ENCODE measurements at places on chromosomes 1 and 21.
A peak's percentile ranks its signal among the peaks of the same experiment; 100 is the strongest.

DNA sequence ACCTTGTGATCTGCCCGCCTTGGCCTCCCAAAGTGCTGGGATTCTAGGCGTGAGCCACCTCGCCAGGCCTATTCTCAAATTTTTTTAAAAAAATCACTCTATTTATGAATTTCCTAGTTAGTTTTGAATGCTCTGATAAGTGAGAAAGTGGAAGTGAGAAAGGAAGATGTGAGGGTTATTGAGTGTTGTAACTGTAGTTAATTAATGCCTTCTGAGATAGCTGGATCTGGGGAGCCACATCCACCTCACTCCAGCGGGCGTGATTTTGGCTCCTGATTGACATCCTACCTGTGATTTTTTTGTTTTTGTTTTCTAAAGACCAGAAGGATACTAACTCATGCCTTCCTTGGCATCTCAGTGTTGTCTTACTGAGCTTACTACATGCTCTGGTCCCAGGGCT lies 65.6 kb downstream of the ST3GAL3 start:
- no peak for DNase-seq

DNA sequence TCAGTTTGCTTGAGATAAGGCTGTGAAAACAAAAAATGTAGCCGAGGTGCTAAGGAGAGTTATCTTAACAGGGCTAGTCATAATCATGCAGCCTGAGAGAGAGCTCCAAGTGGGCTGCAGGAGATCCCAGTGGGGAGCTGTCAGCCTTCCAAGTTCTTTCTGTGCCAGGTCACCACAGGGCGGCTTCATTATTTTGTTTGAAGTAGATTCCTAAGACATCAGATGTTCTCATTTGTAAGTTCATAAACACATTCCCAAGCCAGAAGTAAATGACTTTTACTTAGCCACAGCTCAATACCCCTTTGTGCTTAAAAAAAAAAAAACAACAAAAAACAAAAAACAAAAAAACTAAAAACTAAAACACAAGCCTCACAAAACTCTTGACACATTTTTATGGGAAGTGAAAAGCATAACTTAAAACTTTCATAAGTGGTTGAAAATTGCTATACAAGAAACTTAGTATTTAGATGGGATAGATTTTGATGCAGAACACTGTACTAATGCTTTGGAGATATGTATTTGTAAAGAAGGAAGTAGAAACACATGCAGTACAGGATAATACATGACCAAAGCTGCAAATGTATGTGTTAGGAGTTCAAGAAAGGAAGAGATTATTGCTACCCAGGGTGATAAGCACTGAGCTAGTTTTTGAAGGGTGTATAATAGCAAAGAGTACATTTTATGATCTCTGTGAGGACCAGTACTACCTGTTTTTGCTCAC lies 8.6 kb downstream of the CDC14A start:
- DNase-seq: peak; percentile 67

- DNase-seq: no peak
Observed at GRCh38 chr1:173648880-173649605, 13.9 kb downstream of the TEX50 start.

GRCh38 chr1:169779150-169779549 lies 15.6 kb downstream of the METTL18 start:
- peak; percentile 52 for DNase-seq

DNA sequence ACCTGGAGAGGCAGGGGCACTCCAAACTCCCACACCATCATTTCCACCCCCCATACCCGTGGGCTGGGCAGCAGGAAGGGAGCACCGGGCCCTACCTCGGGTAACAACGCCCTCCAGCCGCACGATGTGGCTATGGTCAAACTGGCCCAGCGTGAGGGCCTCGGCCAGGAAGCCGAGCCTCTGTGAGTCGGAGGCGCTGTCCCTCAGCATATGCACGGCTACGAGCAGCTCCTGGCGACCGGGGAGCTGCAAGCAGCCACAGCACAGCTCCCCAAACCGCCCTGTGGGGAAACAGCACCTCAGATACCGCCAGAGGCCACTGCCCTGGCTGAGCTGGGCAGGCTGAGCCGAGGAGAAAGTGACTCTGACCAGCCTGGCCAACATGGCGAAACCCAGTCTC lies 29.2 kb downstream of the CDCA8 start:
- no peak for DNase-seq

DNA sequence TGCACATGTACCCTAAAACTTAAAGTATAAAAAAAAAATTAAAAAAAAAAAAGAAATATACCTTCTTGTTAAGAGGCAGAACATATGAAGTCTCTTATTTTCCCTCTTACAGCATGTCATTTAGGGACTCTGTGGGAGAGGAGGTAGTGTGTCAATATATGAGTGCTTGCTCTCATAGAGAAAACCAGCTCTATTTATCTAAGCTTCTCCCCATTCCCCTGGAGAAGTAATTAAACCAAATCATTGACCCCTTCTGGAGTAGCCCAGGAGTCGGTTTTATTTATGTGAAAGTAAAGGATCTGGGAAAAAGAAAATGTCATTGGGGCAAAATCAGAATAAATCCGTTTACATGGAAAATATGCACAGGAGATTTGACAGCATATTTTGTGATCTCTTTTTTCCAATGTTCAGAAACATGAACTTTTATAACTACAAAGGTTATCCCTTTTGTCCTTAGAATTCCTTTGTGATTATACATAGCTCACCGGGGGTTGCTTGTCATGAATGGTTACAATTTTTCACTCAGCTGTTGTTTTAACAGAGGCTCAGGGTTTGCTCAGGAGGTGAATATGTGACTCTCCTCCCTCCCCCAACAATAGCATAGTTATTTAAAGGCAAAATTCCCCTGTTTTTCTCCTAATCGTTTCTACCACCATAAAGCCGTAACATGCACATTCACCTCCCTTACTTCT lies 114.5 kb upstream of the C1orf21 start:
- DNase-seq: peak; percentile 64

- DNase-seq: no peak
Observed at GRCh38 chr21:43643193-43643592, 16.1 kb downstream of the HSF2BP start.

DNA sequence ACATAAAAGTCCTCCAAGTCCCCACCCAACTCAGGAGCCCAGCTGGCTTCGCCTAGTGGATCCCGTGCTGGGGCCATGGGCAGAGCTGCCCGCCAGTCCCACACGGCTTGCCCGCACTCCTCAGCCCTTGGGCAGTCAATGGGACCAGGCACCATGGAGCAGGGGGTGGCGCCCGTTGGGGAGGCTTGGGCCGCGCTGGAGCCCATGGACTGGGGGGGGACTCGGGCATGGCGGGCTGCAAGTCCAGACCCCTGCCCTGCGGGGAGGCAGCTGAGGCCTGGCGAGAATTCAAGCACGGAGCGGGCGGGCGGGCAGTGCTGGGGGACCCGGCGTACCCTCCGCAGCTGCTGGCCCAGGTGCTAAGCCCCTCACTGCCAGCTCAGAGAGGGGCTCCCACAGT lies 249.8 kb upstream of the PLD5 start:
- no peak for DNase-seq

DNA sequence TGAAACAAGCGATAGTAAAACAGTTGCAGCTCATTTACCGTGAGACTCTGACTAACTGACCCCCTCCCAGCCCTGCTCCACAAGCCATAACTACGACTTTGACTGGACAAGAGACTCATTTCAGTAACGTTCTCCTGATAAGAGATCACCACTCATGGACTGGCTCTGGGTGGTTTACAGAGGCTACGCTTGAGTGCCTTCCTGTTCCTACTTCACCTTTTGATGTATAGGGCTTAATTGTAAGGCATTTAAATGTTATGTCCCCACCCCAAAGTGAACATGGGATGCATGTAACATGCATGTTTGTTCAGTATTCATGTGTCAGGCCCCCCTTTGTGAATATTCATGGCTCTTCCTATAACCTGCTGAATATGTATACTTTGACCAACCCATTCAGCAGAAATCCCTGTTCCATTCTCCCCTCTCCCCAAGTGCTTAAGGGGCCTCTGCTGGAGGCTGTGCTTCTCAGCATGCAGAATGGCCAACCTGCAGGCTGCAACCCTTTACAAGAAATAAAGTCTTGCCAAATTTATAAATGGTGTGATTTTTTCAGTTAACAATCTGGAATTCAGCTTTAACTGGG lies 50.7 kb upstream of the SPOCD1 start:
- DNase-seq: no peak

- DNase-seq: no peak
Observed at GRCh38 chr1:119318466-119319309, 49.9 kb upstream of the HAO2 start.

DNA sequence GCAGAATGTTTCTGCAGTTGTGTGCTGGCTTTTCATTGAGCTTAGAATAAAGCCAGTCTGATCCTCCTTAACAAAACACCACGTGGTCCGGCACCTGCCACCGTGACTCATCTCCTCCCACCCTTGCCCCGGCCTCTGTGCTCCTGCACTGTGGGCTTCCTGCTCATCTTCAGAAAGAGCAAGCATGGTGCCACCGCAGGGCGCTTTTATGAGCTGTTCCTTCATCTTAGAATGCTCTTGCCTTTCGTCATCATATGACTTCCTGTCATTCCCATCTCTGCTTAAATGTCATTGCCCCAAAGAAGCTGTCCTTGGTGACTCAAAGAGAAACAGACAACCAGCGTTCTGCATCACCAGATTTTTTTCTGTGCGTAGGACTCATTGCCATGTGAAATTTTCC lies 117.8 kb downstream of the HHAT start:
- peak; percentile 22 for DNase-seq

- DNase-seq: no peak
Observed at GRCh38 chr1:71548398-71548890, 467.6 kb upstream of the ZRANB2 start.

DNA sequence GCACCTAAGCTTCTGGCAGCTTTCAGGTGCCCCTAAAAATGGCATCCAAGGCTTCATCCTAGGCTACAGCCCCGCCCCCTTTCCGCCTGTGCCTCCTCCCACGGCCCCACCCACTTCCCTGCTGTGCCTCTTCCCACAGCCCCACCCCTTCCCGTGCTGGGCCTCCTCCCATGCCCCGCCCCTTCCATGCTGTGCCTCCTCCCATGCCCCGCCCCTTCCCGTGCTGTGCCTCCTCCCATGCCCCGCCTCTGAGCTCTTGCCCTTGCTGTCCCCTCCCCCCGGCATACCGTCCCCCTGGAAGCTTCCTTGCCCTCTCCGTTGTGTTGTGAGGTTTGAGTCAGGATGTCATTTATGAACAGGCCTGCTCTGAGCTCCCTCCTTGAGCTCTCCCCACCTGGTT lies 228.5 kb upstream of the AJAP1 start:
- no peak for DNase-seq

- peak; percentile 75 for DNase-seq
Observed at GRCh38 chr21:25568246-25568645, 39.0 kb downstream of the MRPL39 start.
